HAP-1 (cell line): ENCODE measurements at places on chromosomes 16 and 17.
A peak's percentile ranks its signal among the peaks of the same experiment; 100 is the strongest.

DNA sequence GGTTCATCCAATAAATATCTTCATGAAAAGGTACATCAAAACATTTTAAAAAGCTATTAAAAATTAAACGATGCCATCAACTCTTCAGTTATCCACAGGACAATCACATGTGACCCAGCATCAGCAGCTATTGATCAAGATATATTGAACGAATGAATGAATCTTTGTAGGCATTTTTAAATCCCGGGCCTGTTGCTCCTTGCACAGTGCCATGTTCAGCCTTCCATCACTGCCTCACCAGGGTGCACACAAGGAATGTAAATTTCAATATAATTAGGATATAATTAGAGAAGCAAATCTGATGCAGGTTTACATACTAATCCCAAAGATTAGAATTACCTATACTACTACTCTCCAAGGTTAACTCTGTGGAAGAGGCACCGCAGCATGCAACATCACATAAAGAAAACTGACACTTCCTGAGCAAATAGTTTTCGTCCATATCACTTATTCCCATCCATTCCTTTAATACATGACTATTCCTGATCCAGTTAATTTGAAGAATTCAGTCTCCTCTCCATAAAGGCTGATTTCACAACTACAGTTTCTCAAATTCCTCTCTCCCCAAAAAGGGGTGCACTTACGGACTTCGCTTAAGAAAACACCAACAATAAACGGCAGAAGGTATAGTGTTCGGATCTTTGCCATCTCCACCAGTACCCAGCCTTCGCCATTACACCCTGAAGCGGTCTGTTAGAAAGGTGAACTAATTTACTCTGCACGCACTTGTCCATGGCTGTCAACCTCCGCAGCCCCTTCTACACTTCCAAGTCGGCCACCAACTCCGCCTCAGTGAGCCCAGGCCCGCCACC lies 938 bp downstream of the NCOR1 start:
- DNase-seq = peak; percentile 28

DNA sequence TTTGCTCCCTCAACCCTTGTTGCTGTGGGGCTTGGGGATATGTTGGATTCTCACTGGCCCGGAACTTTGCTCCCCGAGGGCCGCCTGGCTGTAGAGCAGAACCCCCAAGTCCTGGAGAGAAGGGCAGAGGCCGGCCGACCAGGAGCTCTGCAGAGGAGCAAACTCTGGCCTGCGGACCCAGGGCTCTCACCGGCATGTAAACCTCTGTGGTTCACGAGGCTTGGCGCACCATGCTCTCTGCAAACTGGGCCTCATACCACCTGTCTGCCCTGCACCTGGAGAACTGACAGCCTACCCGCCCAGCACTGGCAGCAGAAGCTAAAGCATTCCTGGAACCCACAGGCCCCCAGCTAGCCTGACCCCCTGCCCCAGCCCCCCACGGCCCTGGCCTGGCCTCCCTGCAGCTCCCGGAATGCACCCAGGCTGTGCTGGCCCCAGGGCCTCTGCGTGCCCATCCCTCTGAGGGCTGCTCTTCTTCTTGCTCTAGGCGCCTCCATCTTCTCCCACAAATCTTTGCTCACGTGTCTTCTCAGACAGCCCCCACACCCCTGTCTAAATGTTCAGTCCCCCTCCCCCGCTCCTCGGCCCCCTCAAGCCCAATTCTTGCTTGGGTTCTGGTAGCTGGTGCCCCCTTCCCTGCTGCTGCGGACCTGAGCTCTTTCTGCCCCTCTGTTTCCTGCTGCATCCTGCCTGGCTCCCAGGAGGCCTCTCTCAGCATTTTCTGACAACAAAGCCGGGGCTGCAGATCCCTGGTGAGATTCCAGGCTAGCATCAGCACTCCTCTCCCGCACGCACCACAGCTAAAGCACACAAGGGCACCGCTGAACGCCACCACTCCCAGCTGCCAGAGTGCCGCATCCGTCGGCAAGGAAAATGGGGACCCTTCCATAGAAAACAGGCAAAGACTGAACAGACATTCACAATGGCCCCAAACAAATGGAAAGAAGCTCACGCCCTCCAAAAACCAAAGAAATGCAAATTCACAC lies 23.3 kb downstream of the ACTG1 start:
- peak; percentile 66 for DNase-seq

GRCh38 chr16:4353675-4354074 lies 2.6 kb upstream of the PAM16 start:
- no peak for DNase-seq

DNA sequence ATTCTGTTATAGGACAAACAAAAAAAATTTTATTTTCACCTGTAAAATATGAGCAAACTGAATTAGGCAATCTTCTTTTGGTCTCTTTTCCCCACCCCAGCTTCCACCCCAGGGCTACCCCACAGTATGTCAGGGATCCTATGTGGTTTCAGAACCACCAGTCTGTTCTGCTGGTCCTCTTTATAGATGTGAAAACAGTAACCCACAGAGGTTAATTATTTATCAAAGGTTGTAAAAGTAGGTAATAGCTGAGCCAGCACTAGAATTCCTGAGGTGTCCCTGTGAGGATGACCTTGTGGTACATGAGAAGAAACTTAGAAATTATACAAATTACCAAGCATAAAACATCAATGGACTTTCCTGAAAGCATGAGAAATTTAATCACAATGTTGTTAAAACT lies 428.7 kb downstream of the CNTNAP4 start:
- DNase-seq = no peak

DNA sequence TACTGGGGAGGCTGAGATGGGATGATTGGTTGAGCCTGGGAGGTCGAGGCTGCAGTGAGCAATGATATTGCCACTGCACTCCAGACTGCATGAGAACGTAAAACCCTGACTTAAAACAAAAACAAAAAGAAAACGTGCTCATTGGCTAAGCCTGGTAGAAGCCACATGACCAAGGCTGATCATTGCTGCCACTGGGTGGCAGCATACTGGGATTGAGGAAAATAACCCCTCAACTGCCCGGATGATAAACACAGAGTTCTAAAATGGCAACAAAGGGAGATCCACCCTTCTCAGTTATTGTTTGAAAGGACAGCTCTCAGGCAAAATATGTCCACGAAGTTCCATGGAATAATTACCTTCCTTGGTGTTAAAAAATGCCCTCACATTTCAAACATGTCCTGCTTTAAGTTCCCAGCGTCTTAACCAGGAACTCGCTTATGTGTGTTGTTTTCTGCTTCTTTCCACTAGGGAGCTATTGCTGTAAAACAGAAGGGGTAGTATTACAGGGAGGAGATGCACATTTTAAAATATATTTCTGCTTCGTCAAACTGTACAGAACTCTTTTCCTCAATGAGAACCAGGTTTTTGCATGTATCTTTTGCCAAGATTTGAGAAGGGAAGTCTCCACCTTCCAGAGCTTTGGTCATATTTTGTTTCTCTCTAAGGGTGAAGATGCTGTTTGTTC lies 675.3 kb downstream of the MAF start:
- DNase-seq = peak; percentile 10

GRCh38 chr16:25014500-25015147 lies 545 bp downstream of the ARHGAP17 start:
- peak; percentile 46 for DNase-seq

- DNase-seq = no peak
These were observed 6.1 kb downstream of the RUNDC3A start for GRCh38 chr17:44314524-44314868.
